EH (cell line): ENCODE measurements at places on chromosomes 2 and 18.

DNA sequence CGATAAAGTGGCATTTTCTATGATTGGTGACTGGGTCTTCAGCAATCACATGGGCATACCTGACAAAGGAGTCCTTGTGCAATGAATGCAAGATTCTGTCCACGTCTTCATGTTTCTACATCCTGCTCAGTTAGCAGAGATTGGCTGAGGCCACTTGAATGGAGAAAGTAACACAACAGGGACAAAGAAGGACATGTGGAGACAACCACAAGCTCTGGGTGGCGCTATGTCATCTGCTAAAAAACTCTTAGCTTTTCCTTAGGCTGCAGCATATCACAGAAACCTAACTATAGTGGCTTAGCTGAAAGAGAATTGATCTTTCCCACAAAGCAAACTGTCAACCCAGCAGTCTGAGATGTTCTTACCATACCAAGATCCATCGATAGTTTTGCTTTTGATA lies 1109.7 kb downstream of the SOCS6 start:
- DNase-seq, result no peak

GRCh38 chr2:195049372-195050031 lies 607.5 kb upstream of the SLC39A10 start:
- no peak for DNase-seq

DNA sequence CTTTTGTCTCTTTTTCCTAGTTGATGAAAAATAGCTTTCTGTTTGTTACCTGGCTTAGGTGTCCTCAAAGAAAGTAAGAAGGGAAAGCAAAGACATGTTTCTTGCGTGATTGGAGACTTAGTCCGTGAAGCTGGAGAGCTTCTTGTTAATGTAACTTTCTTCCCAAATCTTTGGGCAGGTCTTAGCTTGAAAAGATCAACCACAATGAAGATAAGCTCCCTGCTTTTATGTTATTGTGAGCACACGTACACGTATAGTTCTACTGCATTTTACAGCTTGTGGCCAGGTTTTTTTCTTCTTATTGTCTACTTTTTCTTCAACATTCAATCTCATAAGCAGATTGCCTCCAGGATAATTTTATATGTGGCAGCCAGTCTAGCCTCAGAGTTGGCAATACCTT lies 99.8 kb downstream of the DIS3L2 start:
- DNase-seq, result no peak

GRCh38 chr2:67528320-67528719 lies 131.2 kb downstream of the ETAA1 start:
- DNase-seq, result no peak

DNA sequence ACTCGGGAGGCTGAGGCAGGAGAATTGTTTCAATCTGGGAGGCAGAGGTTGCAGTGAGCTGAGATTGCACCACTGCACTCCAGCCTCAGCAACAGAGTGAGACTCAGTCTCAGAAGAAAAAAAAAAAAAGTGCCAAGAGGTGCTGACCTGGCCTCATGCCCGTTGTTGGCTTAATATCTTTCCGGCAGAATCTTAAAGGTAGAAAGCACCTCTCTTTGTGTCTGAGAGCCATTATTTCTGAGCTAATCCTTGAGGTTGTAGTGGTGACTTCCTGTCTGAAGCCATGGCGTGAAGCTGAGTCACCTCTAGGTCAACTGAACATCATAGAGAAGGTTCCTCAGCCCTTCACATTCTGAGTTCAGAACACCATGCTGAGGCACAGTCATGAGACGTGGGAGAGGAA lies 60.4 kb downstream of the WDSUB1 start:
- peak; percentile 65 for DNase-seq

GRCh38 chr2:1823187-1824169 lies 79.2 kb upstream of the PXDN start:
- no peak for DNase-seq

DNA sequence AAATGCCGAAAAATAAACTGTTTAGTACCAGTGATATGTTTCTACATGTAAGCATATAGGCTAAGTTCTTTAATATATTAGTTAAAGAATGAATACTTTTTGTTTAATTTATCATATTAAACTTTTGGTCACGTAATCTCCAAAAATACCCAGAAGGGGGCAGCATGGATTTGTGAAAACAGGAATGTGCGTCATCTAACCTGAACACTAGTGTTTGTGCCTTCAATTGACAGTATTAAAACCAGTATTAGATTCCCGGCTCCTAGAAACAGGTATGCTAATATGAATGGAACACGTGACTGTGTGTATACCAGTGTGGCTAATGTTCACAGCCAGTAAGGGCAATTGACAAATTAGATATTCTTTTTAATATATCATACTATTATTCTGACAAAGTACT lies 51.8 kb downstream of the WDR7 start:
- peak; percentile 43 for DNase-seq

DNA sequence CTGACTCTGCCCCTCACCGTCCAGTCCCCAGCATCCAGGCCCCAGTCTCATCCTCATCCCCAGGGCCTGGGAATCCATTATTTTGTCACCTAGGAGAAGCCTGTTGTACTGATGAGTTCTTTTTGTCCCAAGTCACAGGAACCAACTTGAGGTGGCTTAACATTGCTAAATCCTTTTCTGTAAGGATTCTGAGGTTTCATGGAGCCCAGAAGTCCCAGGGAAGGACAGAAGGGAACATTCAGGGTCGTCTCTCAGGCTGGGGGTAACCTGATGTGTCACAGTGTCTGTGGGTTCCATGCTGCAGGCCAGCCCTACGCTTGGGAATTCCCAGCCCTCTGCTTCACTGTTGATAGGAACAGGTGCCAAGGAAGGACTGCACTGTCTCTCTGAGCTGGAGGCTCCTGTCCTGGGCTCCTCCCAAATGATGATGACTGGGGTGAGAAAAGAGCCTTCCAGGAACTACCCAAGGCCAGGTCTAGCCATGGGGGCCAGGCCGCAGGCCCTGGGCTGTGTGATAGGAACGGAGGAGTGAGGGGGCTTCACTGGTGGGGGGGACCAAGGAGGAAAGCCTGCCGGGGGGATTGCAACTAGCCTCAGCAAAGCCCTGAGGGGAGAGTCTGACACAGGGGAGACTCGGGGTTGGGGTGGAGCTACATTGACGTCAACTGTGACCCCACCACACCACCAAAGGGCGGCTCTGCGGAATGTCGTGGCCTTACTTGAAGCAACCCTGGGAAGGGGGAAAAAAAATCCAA lies 145.7 kb downstream of the SMAD7 start:
- no peak for DNase-seq

DNA sequence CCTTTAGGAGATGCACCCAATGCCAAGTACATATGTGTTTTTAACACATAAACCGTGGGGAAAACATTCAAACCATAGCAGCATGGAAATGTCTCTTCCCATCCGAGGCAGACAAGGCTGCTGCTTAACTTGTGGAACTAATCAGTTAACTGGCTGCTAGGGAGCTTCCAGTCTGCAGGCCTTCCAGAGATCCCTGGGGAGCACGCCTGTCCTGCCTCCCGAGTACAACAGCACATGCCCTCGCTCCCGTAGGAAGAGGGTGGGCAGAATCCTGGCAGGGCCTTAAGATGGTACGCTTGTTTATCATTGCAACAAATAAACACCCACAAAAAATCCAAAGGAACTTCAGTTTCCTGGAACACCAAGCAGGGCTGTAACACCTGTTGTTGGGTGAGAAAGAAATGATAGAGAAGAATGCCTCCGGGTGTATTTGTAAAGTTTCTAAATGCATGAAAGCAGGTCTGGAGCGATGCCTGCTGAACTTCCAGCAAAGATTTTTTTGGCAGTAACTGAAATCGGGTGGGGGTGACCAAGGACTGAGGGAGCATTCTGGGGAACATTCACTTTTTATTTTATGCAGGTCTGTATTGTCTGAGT lies 56.2 kb downstream of the EDAR start:
- DNase-seq, result no peak

GRCh38 chr2:234163510-234164045 lies 113.1 kb downstream of the SPP2 start:
- no peak for DNase-seq

DNA sequence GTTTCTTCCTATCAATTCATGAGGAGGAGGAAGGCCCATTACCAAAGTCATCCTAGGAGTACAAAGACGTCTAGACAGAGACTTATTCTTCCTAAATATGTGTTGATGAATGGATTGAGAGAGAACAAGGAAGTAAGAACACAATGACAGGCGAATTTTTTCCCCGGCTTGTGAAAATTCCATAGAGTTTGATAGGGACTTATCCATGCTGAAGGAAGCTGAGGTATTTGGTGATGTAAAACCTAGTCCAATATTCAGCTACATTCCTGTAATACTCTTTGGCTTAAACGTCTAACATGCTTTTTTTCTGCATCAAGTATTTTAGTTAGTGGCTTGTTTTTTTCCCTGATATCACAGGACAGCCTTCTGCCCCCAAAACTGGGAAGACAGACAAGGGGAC lies 121.9 kb upstream of the MYT1L start:
- DNase-seq, result peak; percentile 9

DNA sequence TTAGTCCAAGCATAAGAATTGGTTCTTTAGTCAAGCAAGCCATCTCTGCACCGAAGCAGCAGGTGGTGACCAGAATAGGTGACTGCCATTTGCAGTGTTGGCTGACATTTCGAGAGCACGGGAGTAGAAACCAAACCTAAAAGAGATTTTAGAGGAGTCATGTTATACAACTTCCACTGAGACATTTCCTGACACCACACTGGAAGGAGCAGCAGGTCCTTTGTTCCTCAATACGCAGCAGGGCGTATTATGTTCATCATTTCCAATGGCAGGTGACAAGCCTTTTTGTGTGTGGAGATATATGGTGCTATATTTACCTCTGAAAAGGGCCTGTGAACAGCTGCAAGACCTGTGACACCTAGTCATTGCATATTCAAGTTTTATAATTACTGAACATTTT lies 418.8 kb upstream of the NETO1 start:
- DNase-seq, result no peak
